ENCODE measurements at places on chromosomes 4 and X. TPM values are rescaled to one million over a fixed set of nuclear protein-coding genes. Genes with fewer than 3 reads are reported as not detected.

DNA sequence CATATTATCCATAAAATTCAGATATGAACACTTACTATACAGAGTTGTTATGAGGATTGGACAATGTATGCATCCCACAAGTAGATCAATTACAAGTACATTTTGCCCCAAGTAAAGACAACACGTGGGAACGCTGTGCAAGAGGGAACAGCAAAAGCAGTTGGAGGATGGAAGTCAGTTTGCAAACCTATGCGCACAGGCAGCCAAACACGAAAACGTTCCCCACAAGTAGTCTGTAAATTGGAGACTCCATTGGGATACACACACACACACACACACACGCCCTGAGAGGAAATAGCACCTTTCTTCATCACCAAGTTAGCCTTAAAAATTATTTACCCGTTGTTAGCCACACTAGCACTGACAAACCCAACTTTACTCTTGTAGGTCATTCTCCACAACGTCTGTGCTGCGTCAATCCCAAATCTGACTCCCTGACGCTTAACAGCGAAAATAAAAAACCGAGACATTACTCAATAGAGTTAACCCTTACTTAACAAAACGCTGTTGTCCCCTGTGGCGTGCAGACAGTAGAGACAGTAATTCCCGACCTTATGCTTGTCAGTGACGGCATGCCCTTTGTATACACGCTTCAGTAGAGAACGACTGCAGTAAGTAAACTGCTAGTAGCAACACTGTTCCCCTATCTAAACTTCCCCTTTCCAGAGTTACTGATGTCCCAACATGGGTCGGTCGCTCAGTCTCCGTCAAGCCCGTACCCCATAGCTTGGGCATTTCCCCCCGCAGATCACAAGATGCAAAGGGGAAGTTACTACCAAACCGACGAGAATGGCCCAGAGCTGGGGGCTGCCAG, 730 bp downstream of the MANBA start:
- DNase-seq, result peak; percentile 23

GRCh38 chrX:109441266-109441665, 40.6 kb downstream of the GUCY2F start:
- no peak for DNase-seq

GRCh38 chr4:165288639-165289422, 38.6 kb upstream of the MSMO1 start:
- no peak for DNase-seq

- no peak for DNase-seq
Observed at GRCh38 chrX:107738272-107738671, 37.3 kb downstream of the TSC22D3 start.

GRCh38 chr4:5037553-5038551, 13.4 kb upstream of the STK32B start:
- peak; percentile 96 for DNase-seq

HSFX3 gene
- total RNA-seq, result not detected

STAG2 gene
- total RNA-seq, result 2.8 TPM

REELD1 gene
- not detected for total RNA-seq
